NCI-H1417 treated with DMSO at 0.1 percent for 48 hours (cell line): ENCODE measurements at places on chromosomes 12 and 14.

- DNase-seq: no peak
These were observed 55.1 kb downstream of the ERH start for GRCh38 chr14:69342928-69343525.

- DNase-seq: no peak
These were observed 30.4 kb upstream of the RIMBP2 start for GRCh38 chr12:130746546-130746945.

DNA sequence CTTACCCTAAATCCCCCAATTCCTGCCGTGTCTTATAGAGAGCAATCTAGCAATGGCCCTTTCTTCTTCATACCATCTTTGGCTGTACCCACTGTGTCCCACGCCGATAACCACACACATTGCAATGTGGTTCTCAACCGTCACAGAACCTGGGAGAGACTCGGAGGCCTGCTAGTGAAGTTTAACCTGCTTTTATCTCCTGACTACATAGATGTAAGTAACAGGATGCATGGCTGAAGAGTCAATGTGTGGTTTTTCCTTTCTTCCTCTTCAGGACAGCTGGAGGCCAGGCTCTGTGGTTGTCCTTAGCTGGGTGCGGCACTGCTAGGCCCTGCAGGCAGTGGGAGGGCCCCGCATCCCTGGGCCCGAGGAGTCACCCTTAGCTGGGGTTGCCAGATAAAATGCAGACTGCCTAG is 51.3 kb downstream of the ZNF664 start:
- no peak for DNase-seq

- no peak for DNase-seq
These were observed 151.4 kb upstream of the MDGA2 start for GRCh38 chr14:47826809-47827208.

- no peak for DNase-seq
These were observed 29.4 kb upstream of the BCL7A start for GRCh38 chr12:121992059-121992879.

GRCh38 chr14:105941226-105942166 is 415.1 kb downstream of the TMEM121 start:
- no peak for DNase-seq

DNA sequence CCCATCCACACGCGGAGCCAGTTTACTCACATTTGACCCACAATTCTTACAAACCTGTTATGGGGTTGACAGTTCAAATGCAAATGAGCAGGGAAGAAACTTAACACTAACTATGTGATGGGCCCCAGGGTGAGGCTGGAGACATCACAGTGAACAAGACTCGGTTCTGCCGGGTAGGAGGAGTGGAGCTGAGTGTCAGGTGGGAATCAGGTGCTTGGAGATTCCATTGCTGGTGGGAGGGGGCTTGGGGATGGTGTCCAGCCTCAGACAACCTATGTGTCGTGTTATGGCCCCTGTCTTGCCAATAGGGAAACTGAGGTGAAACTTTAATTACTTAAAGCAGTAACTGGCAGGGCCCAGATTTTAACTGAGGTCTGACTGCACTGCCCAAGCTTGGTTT is 41.9 kb downstream of the BEGAIN start:
- DNase-seq: no peak

GRCh38 chr12:122473543-122474323 is 27.0 kb downstream of the ZCCHC8 start:
- DNase-seq: no peak

- DNase-seq: peak; percentile 49
These were observed 37.6 kb downstream of the PACS2 start for GRCh38 chr14:105351920-105352851.

DNA sequence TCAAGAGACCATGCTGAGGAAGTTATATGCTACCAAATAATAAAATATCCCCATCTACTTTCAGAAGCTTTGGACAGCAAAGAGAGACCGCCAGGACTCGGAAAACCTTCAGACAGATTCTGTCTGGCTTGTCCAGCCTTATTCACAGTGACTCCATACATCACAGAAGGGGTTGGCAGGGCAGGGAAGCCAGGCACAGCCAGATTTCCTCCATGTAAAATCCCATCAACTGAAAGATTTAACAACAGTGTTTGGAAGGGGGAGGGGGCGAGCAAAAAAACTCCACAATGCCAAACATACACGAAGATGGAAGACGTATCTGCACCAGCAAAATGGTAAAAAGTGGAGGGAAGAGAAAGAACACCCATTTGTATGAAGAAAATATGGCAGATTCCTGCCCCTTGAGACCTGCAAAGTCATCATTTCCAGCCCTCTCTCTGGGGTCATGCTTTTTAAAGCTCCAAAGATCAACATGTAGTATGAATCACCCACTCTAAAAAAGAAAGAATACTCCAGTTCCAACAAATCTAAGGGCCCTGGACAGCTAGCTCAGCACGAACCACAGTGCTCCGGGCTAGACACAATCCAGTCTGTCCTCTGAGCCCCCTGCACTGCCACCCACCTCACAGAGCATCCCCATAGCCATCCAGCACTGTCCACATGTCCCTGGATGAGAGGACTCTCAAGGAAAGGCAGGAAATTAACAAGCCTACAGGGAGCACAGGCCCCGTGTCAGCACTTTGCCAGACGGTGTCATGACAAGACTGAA is 116.4 kb downstream of the DICER1 start:
- DNase-seq: no peak

GRCh38 chr14:81521356-81521755 is 12.3 kb downstream of the SEL1L start:
- DNase-seq: no peak

DNA sequence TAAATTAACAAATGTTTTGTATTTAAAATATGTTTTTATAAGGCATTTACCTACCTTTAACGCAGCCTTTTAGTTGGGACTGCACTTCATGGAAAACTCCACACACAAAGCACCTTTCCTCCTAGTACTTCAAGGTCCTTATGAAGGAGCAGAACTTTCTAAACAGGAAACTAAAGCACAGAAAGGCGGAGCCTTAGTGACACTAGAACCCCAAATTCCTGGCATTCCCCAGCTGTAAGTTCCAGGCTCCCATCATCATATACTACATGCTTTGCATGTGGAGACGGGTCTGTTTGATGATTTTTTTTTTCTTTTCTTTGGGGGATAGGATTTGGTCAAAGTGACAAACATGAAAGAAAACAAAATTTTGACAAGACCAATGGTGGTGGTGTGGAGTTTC is 39.5 kb downstream of the STXBP6 start:
- no peak for DNase-seq

DNA sequence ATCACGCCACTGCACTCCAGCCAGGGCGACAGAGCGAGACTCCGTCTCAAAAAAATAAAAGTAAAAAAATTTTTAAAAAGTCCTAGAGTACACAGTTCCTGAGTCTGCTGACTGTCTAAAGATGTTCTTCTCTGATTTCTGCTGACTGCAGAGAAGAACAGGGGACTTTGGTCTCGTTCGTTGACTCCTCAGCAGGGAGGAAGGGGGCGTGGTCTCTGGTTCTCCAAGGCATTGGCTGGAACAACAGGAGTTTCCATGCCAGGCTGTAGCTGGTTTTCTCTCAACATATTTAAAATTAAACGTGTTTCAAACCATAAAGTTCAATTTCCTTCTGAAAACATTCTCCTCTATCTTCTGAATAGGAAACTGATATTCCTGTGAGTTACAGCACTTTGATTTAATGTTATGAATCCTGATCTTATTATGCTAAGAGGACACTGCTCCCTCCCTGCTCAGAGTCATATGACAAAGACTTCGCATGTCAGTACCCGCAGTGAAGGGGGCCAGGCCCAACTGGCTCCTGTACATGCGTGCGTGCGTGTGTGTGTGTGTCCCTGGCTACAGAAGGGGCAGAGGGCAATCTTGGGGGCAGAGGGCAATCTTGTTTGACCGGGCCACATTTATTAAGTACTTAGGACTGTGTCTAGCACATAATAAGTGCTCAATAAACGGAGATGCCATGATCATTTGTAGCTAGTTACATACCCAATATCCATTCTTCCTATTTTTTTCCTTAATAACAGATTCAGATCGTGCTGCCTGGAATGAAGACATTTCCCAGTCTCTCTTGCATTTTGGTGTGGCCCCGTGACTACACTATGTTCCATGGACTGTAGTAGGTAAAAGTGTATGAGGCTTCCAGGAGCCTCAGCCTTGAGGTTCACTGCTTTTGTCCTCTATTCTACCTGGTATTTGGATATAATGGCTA is 16.5 kb upstream of the HNF1A start:
- no peak for DNase-seq

DNA sequence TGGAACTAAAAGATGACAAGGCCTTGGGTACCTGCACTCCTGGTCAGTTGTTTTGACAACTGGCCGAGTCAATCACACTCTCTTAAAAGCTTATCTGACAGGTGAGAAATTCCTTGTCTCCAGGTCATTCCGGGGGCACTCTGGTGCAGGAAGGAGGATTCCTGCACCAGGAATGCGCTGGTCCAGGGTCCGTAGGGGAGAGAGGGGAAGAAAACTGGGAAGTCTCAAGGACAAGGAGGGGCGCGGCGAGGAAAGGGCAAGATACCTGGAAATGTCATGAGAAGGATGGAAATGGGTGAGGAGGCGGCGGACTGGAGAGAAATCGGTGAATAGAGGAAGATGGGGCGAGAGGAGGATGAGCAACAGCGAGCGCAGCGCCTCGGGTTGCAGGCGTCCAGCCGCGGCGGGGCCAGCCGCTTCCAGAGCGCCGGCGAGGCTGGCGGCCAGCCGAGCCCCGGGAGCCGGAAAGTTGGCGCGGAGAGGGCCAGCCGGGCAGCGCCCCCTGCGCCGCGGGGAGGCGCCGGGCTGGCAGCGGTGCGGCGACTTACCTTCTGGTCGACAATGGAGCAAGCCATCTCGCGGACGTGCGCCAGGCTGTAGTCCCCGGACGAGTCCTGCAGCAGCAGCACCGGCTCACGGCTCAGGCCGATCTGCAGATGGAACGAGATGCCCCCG is 809 bp downstream of the PRKD1 start:
- DNase-seq: no peak

DNA sequence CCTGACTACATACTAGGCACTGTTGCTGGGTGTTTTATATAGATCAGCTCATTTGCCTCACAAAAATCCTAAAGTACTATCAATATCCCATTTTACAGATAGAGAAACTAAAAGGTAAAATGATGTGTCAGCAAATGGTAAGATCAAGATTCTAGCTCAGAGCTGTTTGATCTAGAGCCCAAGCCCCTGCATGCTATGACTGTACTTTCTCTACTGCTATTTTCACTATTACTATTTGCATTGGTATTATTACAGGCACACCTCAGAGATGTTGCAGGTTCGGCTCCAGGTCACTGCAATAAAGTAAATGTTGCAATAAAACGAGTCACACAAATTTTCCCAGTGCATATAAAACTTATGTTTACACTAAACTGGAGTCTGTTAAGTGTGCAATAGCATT is 10.9 kb downstream of the ISCU start:
- no peak for DNase-seq

DNA sequence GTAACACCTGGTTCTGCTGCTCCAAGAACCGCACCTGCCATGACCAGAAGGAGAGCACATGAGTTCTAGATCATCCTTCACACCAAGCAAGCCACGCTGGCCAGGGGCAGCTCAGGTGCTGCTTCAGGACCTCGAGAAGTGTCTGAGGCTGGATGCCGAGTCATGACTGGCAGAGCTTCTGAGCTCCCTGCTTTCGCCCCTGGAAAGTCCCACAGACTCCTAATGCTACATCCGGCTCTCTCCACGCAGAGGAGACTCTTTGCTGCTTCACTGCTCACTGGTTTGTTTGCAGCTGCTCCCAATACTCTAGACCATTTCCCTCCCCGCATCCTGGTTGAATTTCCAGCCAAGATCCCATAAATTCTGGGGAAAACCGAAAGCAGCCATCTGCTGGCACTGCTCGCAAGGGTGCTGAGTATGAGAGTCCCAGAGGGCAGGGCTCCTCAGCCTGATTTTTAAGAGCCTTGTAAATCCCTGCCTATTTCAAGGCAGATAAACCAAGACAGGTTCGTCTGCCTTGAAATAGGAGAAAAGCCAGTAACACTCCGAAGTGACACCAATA is 1.4 kb downstream of the KRT2 start:
- DNase-seq: no peak

DNA sequence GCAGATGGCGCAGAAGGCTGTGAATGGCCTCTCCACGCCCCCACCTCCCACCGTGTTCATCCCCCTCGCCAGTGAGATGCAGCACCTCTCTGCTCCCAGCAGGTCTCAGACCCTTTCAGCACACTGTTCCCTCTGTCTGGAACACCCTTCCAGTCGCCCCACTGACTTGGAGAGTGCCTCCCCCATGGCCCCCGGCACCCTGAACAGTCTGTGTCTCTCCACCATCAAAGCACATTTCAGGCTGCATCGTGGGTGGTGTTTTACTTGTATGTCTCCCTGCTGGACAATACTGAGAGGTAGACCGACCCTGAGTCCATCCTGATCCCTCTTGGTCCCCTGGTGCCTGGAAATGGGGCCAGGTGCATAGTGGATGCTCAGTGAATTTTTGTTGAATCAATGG is 34.9 kb downstream of the CACNA2D4 start:
- DNase-seq: no peak

GRCh38 chr12:12376646-12377448 is 20.0 kb downstream of the BORCS5 start:
- peak; percentile 78 for DNase-seq

DNA sequence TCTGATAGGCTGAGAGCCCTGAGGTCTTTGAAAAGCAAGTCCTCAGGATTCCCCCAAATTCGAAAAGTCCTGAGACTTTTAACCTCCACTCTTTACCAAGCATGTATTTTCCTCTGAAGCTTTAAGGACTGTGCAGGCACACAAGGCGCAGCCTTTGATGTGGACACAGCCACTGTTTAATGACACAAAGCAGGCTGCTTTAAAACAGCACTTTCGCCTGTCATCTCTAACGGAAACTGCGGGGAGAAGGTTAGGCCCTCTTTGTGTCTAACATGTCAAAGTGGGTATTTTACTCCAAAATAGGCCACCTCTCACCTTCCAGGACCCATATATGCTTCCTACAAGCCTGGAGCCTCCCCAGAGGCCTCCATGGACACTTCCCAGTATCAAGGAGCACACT is 159.2 kb downstream of the GCH1 start:
- no peak for DNase-seq

GRCh38 chr12:9668161-9669018 is 1.1 kb upstream of the CLEC2D start:
- no peak for DNase-seq

- no peak for DNase-seq
These were observed 43.3 kb upstream of the MBIP start for GRCh38 chr14:36363704-36364103.

DNA sequence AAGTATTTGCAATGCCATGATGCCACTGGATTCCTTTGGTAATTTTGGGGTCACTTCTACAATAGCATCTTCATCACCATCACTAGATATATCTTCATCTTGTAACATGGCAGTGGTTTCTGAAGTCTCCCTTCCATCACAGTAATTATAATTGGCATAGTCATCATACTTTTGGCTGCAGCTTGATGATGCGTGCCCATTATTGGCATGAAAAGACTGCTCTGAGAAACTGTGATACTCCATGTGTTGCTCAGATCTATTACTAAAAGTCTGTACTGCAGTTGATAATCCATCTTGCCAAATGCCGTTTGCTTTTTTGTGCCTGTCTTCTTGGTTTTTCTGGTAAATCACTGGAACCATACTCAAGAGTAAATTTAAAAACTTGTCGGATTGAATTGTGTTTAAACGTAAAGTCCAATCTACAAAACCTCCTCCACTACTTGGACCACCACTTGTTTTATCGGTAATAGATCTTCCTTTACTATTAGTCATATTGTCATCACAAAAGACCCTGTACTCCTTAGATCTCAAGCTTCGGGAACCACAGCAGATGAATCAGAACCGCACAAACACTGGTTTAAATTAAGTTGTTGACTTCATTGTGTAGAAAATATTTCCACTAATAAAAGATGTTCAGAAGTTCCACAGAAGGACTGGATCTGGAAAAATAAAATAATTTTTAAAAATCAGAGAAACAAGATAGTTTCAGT is 29.9 kb downstream of the SLC41A2 start:
- DNase-seq: no peak
